ENCODE measurements at places on chromosomes 6 and 20. TPM values are rescaled to one million over a fixed set of nuclear protein-coding genes. Genes with fewer than 3 reads are reported as not detected.

SLC22A3 gene
- total RNA-seq, result not detected

ACSS2 gene
- total RNA-seq, result 11.0 TPM

HMGCLL1 gene
- total RNA-seq, result not detected

NOTCH4 gene
- total RNA-seq, result 1.3 TPM

SLC22A2 gene
- not detected for total RNA-seq

CCM2L gene
- not detected for total RNA-seq

MEP1A gene
- total RNA-seq, result not detected

OXT gene
- total RNA-seq, result not detected

SLC13A3 gene
- total RNA-seq, result not detected

DNA sequence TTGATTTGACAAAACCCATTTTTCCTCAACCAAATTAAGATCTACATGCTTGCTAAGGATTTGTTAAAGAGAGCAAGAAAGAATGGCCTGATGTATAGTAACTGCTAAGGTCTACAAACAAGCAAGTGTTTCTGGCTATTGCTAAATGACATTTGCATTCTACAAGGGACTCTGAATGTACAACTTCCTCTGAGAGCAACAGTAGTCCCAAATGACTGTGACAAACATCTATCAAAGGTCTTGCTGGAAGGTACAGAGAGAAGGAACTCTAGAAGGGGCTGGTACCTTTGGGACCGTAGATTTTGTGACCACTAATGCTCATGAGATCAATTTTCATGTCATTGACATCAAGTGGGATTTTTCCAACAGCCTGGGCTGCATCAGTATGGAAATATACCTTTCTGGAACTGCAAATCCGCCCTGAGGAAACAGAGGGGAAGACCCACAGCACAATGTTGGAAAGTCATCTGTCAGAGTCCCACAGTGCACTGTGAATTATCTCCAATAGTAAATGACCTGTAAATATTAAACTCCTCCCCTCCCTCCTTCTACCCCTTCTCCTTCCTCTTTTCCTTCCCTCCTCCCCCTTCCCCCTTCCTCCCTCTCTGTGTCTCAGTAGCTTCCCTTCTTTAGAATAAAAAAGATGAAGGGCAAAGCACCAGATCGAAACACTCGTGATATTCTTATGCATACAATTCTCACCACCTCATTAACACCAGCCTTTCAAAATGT is 15.9 kb upstream of the CPNE1 start:
- H3K27ac ChIP-seq, result no peak overlapping the region
- no peak overlapping the region for H3K4me3 ChIP-seq
- DNase-seq, result no peak
- H3K4me1 ChIP-seq, result peaks cover 2% of the 10 kb centered on the region
- no peaks in the 10 kb centered on the region for H3K27me3 ChIP-seq

DNA sequence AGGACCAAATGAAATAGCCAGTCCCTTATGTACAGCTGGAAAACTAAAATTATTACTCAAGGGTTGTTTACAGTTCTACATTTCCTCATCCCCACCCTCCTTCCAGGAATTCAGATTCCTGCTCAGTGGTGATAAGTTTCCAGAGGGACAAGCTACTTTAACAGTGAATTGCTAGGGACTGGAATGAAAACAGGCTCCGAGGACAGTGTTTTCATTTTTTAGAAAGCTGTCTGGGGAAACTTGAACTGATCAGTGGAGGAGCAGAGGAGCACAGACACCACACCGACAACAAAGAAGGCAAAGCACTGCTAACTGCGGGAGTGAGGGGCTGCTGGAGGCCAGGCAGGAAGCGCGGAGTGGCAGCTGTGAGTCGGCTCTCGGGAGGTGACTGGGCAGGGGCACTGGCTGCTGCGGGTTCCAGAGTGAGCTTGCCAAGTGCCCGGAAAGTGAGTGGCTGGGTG is 322.2 kb downstream of the ESR1 start:
- DNase-seq, result no peak
- H3K4me1 ChIP-seq, result peaks cover 2% of the 10 kb centered on the region
- peak overlapping the region; percentile 29 for H3K27ac ChIP-seq
- H3K27me3 ChIP-seq, result no peaks in the 10 kb centered on the region
- no peak overlapping the region for H3K4me3 ChIP-seq
- H3K36me3 ChIP-seq, result peaks cover 10% of the 10 kb centered on the region

GRCh38 chr6:164455835-164456234 is 853.6 kb downstream of the C6orf118 start:
- no peaks in the 10 kb centered on the region for H3K4me1 ChIP-seq
- H3K36me3 ChIP-seq, result no peaks in the 10 kb centered on the region
- DNase-seq, result no peak

DNA sequence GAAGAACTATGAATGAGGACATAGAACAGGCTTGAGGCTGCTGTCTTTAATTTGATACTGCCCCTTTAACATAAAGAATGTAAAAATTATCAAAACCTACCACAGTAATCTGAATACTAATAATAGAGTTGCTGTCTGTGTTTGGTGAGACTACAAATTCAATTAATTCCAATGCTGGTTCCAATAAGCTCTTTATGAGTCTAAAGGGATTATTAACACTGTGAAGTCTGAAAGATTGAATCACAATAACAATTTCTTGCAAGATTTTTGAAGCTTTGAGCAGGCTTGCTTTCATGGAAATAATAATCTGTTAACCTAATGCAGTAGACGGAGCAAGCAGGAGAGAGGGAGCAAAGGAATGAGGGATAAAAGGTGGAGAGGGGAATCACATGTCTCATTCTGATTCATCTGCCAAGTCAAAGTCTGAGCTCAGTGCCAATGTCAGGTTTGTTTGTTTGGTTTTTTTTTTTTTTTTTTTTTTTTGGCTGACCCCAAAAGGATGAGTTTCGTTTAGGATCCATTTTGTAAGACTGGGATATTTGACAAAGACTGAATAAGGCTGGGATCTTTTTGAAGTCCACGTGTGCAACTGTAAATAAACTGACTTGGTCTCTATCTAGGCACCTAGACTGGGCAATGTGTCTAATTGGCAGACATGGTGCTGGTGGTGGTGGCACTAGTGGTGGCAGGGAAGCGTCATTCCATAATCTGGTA is 211.6 kb downstream of the RNF144B start:
- no peak overlapping the region for H3K27ac ChIP-seq
- H3K4me3 ChIP-seq, result no peak overlapping the region
- no peaks in the 10 kb centered on the region for H3K36me3 ChIP-seq

DNA sequence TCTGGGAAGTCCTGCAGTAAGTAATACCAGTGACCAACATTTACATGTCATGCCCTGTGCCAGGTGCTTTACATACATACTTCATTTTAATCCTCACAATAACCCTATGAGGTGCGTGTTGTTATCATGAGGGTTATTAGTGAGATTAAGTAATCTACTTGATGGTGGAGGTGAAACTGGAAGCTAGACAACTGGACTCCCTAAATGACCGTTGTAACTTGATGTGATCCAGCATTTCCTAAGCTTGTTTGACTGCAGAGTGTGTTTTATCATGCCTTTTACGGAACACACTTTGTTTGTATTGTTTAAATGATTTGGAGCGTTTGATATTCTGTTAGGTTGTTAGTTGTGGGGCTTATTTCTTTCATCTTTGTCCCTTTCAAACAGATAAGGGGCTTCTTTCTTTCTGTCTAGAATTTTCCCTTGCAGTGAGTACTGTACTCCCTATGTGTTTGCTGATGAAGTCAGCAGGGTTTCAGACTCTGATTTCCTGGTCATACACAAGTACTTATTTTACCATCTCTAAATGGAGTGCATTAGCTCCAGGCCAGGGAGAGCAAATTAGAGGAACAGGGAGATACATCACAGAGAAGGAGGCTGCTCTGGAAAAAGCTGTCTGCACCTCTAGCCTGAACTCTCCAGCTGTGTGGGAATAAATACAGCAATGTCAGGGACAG is 29.7 kb downstream of the CHMP4B start:
- H3K27me3 ChIP-seq, result no peaks in the 10 kb centered on the region
- no peak overlapping the region for H3K4me3 ChIP-seq
- DNase-seq, result no peak
- peaks cover 8% of the 10 kb centered on the region for H3K36me3 ChIP-seq

- H3K27me3 ChIP-seq, result peaks cover 3% of the 10 kb centered on the region
- no peaks in the 10 kb centered on the region for H3K4me1 ChIP-seq
- H3K4me3 ChIP-seq, result no peak overlapping the region
- no peaks in the 10 kb centered on the region for H3K36me3 ChIP-seq
These were observed 151.7 kb downstream of the FRK start for GRCh38 chr6:115908906-115909559.

- DNase-seq, result no peak
- H3K4me3 ChIP-seq, result no peak overlapping the region
- H3K27ac ChIP-seq, result no peak overlapping the region
- peaks cover 21% of the 10 kb centered on the region for H3K4me1 ChIP-seq
- H3K36me3 ChIP-seq, result no peaks in the 10 kb centered on the region
These were observed 64.1 kb upstream of the BEND6 start for GRCh38 chr6:56890683-56891429.

DNA sequence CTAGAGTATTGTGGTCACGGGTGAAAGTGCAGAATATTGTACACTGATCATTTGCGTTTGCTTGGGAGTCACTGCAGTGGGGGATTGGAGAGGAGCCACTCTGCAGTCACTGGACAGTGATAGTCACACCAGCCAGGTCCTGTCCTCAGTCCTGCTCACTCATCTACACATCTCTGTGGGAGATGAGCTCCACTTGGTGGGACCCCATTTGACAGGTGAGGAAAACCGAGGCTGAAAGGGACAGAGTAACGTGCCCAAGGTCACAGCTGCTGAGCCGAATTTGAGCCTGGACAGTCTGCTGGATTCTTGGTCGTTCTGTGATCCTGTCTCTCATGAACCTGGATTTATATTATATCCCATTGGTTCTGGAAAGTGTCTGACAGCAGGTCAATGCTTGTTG is 17.7 kb upstream of the PHACTR3 start:
- no peak overlapping the region for H3K27ac ChIP-seq
- H3K4me3 ChIP-seq, result no peak overlapping the region
- peaks cover 5% of the 10 kb centered on the region for H3K4me1 ChIP-seq

GRCh38 chr6:131954059-131954774 is 3.0 kb upstream of the CCN2 start:
- peaks cover 49% of the 10 kb centered on the region for H3K27me3 ChIP-seq
- H3K4me3 ChIP-seq, result no peak overlapping the region
- H3K27ac ChIP-seq, result no peak overlapping the region
- H3K4me1 ChIP-seq, result peaks cover 7% of the 10 kb centered on the region

- H3K4me1 ChIP-seq, result no peaks in the 10 kb centered on the region
- no peak for DNase-seq
- H3K36me3 ChIP-seq, result peaks cover 30% of the 10 kb centered on the region
- no peaks in the 10 kb centered on the region for H3K27me3 ChIP-seq
- H3K27ac ChIP-seq, result no peak overlapping the region
These were observed 82.1 kb downstream of the PREP start for GRCh38 chr6:105320765-105321164.

DNA sequence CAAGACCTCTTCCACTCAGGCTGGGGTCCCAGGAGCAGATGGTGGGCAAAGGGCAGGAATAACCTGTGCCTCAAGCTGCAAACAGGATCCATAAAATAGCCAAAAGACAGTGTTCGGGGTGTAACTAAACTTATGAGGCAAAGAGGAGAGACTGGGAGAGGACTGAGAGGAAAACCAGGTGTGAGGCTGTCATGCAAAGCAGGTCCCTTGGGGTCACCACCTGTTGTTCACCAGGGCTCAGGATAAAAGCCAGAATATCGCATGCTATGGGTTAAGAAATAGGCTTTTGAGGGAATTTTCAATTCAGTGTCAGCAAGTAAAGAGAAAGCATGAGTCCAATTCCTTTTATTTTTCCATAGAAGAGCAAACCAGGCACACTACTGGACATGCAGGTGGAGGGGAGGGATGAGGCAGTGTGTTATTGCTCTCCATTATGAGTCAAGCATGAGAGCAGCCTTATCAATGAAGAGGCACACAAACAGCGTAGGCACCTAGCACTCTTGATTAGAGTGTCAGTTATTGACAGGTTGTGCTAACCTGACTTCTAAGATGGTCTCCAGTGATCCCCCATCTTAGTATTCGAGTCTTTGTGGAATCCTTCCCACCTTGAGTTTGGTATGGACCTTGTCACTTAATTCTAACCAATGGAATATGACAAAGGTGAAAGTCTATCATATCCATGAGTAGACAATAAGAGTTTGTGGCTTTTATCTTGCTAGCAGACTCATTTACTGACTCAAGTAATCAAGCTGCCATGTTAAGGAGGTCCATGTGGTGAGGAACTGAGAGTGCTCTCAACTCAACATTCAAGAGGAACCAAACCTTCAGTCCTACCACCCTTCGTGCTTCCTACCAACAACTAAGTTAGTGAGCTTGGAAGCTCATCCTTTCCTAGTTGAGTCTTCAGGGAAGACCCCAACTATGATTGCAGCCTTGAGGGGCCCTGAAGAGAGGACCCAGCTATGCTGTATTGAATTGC is 18.8 kb downstream of the HLA-E start:
- peaks cover 10% of the 10 kb centered on the region for H3K36me3 ChIP-seq
- peak overlapping the region; percentile 93 for H3K27ac ChIP-seq
- peaks cover 57% of the 10 kb centered on the region for H3K4me1 ChIP-seq
- peak overlapping the region; percentile 29 for H3K4me3 ChIP-seq
- no peak for DNase-seq

GRCh38 chr6:44833248-44833647 is 445.7 kb downstream of the CDC5L start:
- DNase-seq, result no peak
- no peaks in the 10 kb centered on the region for H3K27me3 ChIP-seq
- peaks cover 4% of the 10 kb centered on the region for H3K36me3 ChIP-seq

- H3K27me3 ChIP-seq, result peaks cover 21% of the 10 kb centered on the region
- no peak for DNase-seq
- peaks cover 7% of the 10 kb centered on the region for H3K36me3 ChIP-seq
- H3K4me1 ChIP-seq, result peaks cover 46% of the 10 kb centered on the region
- H3K27ac ChIP-seq, result peak overlapping the region; percentile 8
- peak overlapping the region; percentile 69 for H3K4me3 ChIP-seq
These were observed 1.5 kb downstream of the PRRT1 start for GRCh38 chr6:32149932-32150870.

GRCh38 chr20:56454754-56455153 is 13.7 kb upstream of the RTF2 start:
- peaks cover 14% of the 10 kb centered on the region for H3K36me3 ChIP-seq
- DNase-seq, result no peak
- H3K4me3 ChIP-seq, result peak overlapping the region; percentile 10
- no peaks in the 10 kb centered on the region for H3K27me3 ChIP-seq
- peaks cover 15% of the 10 kb centered on the region for H3K4me1 ChIP-seq

DNA sequence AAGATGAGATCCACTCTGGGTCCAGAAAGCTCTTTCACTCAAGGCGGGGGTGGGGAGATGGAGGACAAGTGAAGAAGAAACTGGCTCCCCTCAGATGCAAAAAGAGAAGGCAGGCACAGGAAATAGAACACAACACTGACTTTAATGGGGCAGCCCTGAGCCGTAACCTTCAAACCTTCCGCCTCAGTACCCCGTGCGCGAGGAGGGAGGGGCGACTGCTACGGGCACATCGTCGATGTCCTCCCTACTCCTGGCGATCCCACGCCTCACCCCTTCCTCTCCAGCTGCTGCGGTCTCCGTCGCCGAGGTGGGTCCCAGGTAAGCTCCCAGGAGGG is 3.9 kb downstream of the SPEF1 start:
- DNase-seq, result no peak
- peaks cover 24% of the 10 kb centered on the region for H3K27me3 ChIP-seq
- peaks cover 15% of the 10 kb centered on the region for H3K4me1 ChIP-seq
- H3K27ac ChIP-seq, result no peak overlapping the region
- H3K36me3 ChIP-seq, result no peaks in the 10 kb centered on the region

DNA sequence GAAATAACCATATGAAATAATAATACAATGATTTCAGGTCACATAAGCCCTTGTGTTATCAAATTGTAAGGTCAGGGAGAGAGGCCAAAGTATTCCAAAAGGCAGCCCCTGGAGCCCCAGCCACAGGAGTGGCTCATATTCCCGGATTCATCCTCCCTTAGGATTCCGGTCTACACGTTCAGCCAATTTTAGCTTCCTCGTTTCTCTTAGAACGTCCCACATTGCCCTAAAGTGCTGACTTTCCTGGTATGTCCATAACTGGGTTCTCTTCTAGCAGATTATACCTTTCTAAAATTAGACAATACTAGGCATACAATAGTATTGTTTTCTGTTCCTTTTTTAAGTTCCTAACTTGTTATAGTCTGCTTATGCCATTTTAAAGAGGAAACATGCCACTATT is 192.7 kb upstream of the NOX3 start:
- no peak for DNase-seq
- peaks cover 3% of the 10 kb centered on the region for H3K4me1 ChIP-seq
- H3K4me3 ChIP-seq, result no peak overlapping the region
